ENCODE measurements at places on chromosomes 1 and 21. TPM values are rescaled to one million over a fixed set of nuclear protein-coding genes. Genes with fewer than 3 reads are reported as not detected.
A peak's percentile ranks its signal among the peaks of the same experiment; 100 is the strongest.

CHIT1 gene
- total RNA-seq: not detected

DCDC2B gene
- not detected for total RNA-seq

DYNLT4 gene
- not detected for total RNA-seq

PLA2G5 gene
- not detected for total RNA-seq

DNA sequence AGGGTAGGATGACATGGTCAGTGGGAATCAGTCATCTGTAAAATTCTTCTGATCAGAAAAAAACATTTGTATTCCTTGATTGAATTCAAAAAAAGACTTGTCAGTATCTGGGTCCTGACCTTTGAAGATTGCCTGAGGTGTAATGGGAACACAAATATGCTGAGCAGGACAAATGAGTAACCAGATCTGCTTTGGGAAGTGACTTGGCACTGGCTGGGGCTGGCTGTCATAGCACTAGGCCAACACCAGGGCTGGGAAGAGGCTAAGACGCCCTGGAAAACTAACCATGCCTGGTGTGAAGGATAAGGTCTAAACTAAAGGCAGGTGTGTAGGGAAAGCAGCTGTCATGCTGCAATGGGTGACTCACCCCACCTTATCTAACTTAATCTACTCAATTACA lies 452.9 kb upstream of the BEND5 start:
- peak; percentile 46 for DNase-seq

GRCh38 chr1:161935264-161935663 lies 88.4 kb downstream of the OLFML2B start:
- DNase-seq: no peak

- DNase-seq: no peak
These were observed 6.8 kb upstream of the KIAA1614 start for GRCh38 chr1:180905927-180906326.

GRCh38 chr1:166692346-166692745 lies 146.9 kb upstream of the POGK start:
- DNase-seq: no peak

DNA sequence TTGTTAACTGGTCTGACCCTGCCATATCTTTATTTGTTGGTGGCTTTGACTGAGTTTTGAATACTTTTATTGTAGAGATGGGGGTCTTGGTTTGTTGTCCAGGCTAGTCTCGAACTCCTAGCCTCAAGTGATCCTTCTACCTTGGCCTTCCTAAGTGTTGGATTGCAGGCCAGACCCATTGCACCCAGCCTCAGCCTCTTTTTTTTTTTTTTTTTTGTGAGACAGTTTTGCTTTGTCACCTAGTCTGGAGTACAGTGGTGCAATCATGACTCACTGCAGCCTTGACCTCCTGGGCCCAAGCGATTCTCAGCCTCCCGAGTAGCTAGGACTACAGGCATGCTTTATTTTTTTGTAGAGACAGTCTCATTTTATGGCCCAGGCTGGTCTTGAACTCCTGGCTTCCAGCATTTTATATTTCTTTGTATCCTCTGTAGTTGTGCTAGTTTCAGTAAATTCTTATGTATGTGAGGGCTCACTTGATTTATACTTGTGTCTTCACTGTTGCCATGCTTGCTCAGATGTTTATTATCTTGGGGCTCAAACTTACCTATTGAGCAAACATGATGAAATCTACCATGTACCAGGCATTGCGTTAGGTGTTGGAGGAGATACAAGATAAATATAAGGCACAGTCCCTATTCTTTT lies 24.1 kb downstream of the THRAP3 start:
- peak; percentile 93 for DNase-seq

DNA sequence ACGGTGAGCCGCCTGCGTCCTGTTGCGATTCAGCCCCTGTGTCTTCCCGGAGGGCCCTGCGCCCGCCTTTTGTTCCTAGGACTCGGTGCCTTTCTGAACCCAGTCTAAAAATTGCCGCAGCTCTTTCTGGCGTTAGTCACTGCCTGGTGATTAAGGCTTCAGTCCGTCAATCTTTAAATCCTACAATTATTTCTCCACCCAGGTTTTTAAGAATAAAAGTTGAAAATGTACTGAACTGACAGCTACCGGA lies 16.2 kb upstream of the PDXK start:
- no peak for DNase-seq

- peak; percentile 76 for DNase-seq
These were observed 4.5 kb downstream of the HSPB7 start for GRCh38 chr1:16013220-16013907.

DNA sequence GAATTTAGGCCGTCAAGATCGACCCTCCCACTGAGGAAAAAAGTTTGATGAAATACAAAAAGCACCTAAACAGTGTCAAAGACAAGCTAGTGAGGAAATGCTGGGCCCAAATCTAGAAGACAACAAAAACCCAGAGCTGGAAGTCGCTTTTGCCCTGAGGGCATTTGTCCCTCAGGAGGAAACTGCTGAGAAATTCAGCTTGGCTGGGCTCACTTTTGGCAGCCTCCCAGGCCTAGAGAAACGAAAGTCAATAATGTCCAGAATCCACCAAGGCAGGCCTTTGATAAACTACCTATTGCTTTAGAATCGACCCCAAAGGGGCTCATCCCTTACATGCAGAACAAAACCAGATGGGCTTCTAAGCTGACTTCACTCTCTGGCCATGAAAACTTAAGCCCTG lies 38.9 kb downstream of the SYT2 start:
- no peak for DNase-seq

DNA sequence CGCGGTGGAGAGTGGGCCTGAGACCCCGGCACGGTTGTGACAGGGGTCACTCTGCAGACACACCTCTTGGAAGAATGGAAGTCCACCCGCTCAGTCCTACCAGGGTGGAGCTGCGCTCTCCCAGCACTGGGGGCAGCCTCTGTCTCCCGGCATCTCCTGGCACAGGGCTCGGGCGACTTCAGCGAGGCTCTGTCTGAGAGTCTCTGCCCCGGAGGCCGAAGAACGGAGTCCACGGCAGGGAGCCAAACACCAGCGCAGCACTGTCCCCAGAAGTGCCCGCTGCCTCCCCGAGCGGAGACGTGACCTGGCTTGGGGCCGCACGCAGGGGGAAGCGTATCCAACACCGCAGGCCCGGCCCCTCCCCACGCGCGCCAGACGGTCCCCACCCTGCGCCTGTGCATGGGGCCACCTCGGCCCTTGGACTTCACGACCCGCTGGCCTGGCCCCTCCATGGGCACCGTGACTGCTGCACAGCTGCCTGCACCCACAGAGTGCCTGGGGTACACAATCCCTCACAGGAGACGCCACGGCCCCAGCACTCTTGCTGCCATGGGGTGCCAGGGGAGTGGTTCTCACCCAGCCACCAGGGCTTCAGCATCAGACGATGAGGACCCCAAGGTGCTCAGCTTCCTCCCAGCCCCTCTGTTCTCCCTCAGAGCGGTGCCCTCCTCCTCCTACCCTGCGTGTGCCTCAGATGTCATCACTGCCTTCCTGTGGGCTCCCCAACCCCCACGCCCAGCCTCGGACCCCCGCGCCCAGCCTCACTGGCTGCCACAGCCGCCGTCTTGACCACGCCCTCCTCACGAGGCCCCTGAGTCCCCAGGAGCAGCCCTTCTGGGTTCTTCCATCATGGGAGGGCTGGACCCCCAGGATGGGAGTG lies 14.9 kb upstream of the RNF223 start:
- DNase-seq: no peak

DNA sequence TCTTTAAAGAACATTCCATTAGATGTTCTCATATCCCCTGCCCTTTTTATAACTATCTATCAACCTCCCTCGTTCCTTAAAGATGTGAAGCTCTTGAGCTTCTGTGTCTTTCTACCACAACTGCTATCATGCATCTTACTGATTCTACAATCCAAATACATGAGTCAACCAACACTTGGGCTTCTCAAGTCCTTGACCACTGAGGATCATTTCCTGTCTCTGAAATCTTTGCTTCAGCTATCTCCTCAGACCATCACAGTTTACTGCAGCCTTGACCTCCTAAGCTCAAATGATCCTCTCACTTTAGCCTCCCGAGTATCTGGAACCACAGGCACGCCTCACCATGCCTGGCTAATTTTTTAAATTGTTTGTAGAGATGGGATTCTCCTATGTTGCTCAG lies 75.2 kb downstream of the FMO4 start:
- DNase-seq: no peak

DNA sequence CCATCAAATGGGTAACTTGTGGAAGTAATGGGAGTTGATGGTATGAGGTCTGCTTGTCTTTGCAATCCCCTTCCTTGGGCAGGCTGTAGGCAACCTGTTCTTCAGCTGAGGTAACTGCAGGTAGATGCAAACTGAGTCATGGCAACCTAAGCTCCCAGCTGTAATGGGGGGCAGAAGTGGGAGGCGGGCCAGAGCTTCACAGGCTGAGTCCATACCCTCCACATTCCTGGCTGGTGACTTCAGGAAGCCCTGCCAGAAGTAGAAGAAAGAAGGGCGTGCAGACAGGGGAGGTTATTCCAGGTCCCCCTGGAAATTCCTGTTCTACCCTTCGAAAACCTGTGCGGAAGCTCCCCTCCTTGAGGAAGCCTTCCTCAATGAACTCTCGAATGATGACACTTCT lies 44.9 kb downstream of the ARHGEF11 start:
- no peak for DNase-seq

DNA sequence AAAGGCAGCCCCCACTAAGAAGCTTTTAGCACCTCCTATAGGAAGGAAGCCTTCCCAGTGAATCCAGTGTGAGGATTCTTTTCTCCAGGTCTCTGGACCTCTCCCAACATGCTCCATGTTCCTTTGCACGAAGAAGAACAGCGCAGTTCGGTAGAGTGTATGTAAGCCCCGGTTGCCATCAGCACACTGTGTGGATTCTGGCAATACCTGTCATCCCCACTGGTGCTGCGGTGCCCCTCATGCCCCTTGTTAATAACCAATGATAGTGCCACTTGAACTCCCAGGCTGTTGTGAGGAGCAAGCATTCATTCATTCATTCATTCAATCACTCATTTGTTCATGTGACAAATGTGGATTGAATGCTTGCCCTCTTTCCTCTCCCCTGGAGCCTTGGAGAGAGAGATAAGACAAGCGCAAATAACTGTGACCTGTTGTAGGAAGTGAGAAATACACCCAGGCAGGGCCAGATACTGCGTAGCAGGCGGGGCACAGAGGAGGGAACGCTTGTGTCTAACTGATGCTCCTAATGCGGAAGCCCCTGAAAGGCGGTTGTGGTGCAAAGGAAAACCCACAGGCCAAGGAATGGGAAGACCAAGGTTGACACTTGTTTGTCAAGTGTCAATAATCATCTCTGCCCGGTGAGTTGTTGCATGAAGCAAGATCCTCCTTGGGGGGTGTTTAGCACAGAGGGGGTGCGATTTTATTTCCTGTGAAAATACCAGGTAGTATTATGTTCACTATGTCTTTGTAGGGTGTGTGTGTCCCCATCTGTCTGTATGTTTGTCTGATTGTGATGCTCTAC lies 9.8 kb downstream of the LGR6 start:
- no peak for DNase-seq

DNA sequence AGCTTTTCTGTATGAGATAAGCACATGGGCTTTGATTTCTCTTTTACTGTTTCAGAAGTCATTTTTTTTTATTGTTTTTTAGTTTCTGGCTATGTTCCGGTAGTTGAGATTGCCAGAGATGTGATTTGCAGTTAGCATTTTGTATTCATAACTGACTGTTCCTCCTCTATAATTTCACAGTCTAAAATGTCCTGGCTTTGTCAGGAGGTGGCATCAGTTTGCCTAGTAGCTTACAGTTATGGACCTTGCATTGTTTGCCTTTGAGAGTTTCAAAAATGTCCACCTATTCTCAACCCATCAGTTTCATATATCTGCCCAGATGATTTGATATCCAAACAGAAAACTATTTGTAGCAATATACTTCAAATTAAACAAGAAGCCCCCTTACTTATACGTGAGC lies 39.5 kb upstream of the ST6GALNAC3 start:
- no peak for DNase-seq

DNA sequence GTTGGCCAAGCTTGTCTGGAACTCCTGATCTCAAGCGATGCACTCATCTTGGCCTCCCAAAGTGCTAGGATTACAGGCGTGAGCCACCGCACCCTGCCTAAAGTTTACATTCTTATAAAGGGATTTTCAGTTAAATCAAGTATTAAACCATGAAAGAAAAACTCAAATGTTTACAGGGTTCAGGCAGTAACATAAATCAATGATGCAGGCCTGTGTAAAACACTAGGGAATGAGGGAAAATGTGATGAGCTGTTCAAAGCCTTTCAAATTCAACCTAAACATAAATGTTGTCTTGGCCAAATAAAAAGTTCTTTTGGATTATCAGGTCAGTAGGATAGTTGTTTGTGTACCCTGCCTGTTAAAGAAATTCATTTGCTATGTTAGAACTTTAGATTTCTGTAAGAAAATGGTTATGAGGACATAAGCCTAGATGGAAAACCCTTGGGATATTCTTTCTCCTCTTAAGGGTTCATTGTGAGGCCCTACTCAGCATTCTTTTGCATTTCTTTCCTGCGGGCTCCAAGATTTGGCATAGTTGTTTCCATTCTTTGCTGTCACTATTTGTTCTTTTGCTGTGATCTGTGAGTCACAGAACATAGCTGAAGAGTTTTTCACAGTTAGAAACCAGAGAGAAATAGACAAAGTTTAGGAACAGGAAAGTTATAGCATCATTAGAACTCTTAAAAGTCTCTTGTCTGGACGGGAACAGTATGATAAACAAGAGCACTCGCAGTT lies 8.9 kb upstream of the ZRANB2 start:
- DNase-seq: no peak

DNA sequence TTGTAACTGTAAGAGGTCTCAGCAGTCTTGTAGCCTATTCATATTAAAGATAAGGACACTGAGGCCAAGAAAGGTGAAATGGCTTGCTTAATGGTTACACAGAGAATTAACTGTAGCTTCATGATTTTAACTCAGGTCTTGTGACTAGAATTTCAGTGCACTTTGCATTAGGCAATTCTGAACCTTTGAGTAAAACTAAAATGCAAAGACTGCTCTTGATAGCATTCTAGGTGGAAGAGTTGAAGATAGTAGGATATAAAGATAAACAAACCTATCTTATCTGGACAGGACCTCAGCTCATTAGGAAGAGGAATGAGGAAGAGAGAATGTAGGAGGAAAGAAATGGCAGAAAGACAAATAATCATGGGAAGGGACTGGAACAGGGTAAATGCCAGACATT lies 68.6 kb upstream of the RGL1 start:
- DNase-seq: no peak

Measured in Caki2 (cell line).